ENCODE measurements at places on chromosomes 2 and 18.

- no peak for DNase-seq
Observed at GRCh38 chr2:11746807-11747459, 501 bp downstream of the LPIN1 start.

- no peak for DNase-seq
Observed at GRCh38 chr18:66226782-66227181, 377.1 kb downstream of the CDH19 start.

DNA sequence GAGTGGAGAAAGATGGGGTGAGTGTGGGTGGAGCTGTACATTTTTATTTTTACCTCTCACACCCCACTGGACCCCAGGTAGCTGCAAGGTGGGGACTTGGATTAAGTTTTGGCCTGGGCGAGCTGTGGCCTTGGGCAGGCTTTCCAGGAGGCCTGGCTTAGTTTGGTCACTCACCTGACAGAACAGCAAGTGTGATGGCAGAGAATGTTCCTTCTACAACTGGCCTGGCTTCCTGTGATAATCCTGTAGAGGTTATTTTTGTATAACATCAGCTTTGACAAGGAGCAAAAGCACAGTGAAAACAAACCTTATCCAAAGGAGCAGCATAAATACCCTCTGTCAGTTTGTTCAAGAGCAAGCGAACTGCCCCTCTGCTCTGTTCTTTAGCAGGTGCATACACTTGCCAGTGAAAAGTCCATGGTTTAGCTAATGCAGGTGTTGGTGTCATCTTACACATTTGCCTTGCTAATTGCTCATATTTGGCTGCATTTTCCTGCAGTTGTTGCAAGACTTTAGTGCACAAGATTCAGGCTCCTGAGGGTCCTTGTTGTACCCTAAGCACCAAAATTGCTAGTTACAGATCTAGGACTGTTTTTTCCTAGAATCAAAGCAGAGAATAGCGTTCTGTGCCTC, 6.3 kb downstream of the THNSL2 start:
- peak; percentile 72 for DNase-seq

DNA sequence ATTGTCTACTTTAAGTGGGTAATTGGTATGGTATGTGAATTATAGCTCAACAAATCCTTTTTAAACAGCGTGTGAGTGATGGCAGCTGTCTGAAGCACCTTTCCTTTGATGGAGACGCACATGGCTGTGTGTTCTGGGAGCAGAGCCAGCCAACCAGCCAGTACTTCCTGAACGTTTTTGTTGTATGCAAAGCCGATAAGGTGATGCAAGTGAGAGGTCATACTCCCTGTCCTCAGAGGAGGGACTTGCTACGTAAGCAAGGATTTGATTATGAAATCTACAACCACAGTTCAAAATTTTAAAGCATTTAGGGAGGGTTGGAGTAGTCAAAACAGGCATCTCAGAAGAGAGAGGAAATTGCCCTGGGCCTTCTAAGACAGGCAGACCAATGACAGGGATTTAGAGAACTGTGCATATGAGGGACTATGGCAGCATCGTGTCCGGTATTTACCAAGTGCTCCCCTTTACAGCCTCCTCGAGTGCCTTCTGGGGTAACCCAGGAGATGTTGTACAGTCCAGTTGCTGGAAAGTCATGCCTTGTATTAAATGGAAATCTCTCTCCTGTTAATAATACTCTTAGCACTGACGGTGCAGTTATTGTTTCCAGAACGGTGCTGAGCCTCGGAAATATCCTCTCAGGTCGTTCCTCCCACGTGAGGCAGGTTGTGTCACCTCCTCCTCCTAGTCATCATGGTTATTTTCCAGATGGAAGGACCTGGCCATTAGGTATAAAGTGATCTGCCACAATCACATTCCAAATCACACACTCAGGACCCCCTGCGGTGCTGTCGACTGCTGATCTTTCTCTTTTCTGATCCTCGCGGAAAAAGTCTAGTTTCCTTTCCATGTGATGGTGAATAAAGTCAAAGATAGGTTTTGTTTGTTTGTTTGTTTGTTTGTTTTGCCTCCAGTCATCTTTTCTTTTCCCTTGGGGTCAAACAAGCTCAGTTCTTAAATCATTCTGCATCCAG, 28.4 kb downstream of the ARHGEF4 start:
- no peak for DNase-seq

- no peak for DNase-seq
Observed at GRCh38 chr2:230152334-230152733, 67.5 kb downstream of the SP110 start.

DNA sequence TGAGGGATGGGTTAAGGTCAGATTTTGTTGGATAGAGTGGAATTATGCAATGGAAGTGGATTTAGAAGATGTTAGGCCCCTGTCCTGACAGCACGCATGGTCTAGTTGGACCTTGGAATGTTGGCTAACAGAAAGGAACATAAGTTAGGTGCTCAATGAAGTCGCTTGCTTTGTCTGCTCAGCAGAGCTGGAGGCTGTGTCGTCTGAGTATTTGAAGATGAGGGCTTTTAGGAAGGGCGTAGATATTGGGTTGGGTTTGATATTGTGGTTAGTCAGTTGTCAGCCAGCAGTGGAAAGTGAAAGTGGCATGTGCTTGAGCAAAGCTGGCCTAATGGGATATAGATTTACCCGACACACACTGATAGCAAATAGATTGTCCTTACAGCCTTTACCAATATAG, 239.3 kb downstream of the PRKCE start:
- no peak for DNase-seq

- DNase-seq, result no peak
Observed at GRCh38 chr2:54348646-54349045, 92.6 kb upstream of the TSPYL6 start.

Measured in COR-L47 (cell line).